Stimulated activated naive CD8-positive, alpha-beta T cell treated with anti-CD3 and anti-CD28 coated beads, Interleukin-15, amount 100 ng/mL, for 72 hours (primary cell): ENCODE measurements at places on chromosomes 4 and X.

DNA sequence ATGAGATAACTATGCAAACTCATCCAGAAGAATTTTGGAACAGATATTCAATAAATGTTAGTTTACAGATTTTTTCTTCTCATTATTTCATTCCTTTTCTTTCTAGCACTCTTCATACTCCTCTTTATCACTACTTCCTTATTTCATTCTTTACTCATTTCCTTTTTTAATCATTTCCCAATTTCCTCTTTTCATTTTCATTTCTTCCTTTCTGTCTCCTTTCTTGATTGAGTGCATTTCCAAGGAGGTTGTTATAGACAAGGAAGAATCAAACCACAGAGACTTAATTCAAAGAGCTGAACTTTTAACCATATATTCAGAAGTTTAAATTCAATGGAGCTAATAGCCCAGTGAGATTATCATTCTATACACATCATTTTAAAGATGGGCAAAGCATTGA, 600.7 kb downstream of the ARAP2 start:
- DNase-seq = no peak

GRCh38 chr4:133320576-133321170, 171.6 kb downstream of the PCDH10 start:
- DNase-seq = no peak

DNA sequence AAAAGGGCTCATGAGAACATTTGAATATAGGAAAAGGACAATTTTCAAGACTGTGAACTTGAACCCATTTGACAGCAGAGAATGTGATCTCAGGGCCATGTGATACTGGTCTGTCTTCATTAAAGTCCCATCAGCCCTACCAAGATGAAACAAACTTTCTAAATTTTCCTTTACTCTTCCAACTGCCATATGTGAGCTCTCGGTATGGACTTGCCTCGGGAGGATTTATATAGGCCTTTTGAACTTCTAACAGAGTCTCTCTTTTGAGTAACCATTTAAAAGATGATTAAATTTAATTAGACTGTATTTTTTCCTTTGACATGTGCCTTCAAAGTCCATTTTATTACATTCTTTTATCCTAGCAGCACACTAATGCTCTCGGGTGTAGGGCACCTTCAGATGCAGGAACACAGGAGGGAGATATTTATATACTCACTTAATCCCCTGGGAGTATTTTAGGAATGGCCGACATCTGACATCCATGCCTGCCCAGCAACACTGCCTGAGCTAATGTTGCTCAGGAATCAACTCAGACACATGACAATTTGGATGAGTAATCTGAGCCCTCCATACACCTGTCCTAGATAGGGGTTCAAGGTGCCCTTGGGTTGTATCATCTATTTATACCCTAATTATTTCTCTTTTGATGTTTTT, 155.0 kb downstream of the SLC7A11 start:
- no peak for DNase-seq

DNA sequence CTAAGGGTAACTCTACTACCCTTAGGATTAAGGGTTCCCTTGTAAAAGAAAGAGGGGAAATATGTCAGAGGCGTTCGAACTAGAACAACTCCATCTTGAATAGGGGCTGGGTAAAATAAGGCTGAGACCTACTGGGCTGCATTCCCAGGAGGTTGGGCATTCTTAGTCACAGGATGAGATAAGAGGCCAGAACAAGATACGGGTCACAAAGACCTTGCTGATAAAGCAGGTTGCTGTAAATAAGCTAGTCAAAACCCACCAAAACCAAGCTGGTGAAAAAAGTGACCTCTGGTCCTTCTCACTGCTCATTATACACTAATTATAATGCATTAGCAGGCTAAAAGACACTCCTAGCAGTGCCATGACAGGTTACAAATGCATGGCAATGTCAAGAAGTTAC, 922.0 kb downstream of the DMD start:
- no peak for DNase-seq

DNA sequence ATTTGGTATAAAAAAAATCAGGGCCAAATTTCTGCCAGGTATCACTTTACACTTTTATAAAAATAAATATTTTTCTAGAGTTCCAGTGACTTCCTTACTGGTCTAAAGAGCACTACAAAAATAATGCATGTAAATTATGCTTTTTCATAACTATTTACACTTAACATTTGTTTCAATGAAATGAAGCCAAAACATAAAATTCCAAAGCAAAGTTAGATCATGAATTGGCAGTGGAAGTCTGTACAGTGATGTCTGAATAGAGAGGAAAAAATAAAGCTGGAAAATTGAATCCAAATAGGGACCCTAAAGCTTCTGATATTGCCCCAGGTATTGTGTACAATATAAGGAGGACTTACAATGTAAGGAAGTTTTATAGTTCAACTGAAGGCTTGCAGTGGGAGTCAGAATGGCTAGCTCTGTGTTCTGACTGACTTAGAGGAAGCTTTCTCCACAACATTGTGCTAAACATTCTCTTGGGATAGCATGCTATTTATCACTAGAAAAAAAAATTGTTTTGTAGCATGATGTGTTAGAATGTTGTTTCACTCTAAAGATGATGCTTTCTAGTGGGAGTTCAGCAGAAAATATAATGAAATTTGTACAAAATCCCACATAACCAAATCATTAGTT, 288.2 kb upstream of the UGT8 start:
- no peak for DNase-seq
